ENCODE measurements at places on chromosomes 11 and 22. TPM values are rescaled to one million over a fixed set of nuclear protein-coding genes. Genes with fewer than 3 reads are reported as not detected.
A peak's percentile ranks its signal among the peaks of the same experiment; 100 is the strongest.

- DNase-seq: no peak
Measured at GRCh38 chr11:26231252-26231661, 100.7 kb upstream of the ANO3 start.

- no peak for DNase-seq
Measured at GRCh38 chr22:20863366-20863765, 4.6 kb downstream of the SNAP29 start.

TBC1D22A gene
- total RNA-seq: 66.7 TPM

- no peak for DNase-seq
Measured at GRCh38 chr22:24594569-24595120, 1.8 kb upstream of the LRRC75B start.

PLCB3 gene
- total RNA-seq: 20.8 TPM

CRYBB3 gene
- not detected for total RNA-seq

SAA4 gene
- not detected for total RNA-seq

PARVA gene
- 29.7 TPM for total RNA-seq

GRCh38 chr22:36922711-36923110, 9.3 kb downstream of the CSF2RB start:
- no peak for DNase-seq

PDGFB gene
- 9.6 TPM for total RNA-seq

- no peak for DNase-seq
Measured at GRCh38 chr11:130472434-130472961, 24.1 kb downstream of the ADAMTS15 start.

DNA sequence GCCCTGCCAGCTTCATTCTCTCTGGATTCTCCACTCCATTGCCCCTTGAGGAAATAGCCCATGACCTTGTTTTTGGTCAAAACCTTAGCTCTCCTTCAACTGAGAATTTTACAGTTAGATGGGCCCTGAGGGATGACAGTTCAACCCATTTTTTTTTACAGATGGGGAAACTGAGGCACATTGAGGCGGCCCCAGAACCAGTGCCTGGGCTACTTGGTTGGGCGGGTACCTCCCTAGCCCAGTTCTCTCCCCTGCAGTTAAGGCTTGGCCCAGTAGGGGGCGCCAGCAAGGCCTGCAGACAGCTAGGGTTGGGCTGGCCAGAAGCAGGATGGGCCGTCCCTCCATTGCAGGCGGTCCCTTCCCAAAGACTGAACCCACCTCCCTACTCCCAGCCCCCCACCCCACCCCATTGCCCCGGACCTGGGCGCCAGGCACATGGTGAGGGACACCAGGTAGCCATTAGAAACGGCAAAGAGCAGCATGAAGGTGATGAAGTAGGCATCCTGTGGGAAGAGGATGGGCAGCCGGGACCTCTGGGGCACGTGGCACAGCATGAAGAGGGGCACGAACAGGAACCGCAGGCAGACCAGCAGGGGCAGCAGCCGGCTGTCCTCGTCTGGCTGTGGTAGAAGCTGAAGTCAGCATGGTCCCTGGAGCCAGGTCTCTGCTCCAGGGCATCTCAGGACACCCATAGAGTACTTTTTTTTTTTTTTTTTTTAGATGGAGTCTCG, 7.6 kb downstream of the SLC29A2 start:
- peak; percentile 82 for DNase-seq

GRCh38 chr11:134034496-134035381, 34.1 kb upstream of the JAM3 start:
- DNase-seq: peak; percentile 74

ELMOD1 gene
- not detected for total RNA-seq

MRGPRX4 gene
- not detected for total RNA-seq

DNA sequence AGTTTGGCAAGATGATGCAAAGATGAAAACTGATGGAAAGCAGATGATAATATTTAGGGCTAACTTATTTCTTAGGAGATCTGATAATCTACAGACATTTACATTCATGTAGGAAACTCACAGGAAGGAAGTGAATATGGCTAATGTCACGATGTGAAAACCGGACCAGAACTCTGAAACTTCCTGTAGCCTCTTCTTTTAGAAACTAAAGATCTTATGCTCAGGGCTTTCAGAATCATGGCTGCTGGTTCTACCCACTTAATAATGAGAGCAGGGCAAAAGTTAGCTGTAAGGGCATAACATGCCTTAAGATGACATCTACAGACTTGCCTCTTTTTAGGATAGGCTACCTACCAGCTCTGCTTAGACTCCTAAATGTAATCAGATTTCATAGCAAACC, 15.2 kb downstream of the CPSF7 start:
- no peak for DNase-seq

DNA sequence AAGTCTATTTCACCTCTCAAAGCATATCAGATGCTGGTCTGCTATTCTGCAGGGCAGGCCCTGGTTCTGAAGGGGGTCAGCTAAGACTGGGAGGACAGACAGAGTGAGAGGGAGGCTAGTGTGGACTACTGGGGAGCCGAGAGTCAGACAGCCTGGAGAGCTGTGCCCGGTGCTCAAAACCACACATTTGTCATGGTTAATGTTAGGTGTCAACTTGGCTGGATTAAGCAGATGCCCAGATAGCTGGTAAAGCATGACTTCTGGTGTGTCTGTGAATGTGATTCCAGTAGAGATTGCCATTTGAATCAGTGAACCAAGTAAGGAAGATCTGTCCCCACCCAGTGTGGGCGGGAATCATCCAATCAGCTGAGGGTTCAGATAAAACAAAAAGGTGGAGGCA, 102.6 kb downstream of the SNX19 start:
- DNase-seq: no peak

DNA sequence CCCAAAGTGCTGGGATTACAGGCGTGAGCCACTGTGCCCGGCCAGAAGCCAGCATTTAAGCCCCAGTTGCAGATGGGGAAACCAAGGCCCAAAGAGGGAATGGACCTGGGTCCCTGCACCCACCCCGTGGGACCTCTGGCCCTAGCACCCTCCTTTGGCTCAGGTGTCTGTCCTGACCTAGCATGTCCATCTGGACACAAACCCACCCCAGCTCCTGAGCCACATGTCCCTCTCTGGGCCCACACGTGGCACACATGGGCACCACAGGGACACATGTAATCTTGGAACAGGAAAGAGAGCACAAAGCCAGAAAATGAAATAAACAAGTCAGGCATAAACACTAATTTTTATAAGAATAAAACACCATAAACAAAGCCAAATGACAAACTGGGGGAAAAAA, 9.6 kb downstream of the GGT5 start:
- no peak for DNase-seq

DNA sequence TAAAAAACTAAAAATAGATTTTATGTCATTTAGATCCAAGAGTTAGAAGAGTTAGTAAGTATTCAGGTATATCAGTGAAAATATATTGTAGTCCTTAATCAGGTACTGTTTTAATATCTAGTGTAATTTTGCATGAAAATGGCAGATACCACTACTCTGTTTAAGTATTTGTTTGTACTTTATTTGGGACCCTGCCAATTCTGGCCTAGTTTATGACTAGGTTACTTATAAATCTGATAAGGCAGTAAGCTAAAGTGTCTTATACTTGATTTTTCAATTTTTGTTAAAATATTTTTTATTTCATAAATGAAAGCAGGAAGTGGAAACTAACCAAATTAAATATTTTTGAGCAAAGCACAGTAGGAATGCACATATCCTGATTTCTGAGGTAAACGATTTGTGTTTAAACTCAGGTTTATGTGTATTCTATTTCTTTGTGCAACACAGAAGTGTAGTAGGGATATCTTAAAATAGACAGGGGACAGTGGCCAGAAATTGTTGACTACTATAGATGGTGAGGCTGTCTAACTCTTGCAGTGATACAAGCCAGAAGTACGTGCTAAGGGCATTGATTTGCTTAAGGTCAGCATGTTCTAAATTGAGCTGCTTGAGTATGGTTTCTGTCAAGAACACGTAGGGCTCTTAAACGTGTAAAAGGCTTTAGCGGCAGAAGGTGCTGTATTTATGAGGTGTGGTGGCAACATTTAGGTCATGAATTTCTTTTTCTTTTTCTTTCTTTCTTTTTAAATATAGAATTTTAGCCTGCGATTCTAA, 34.0 kb downstream of the HIPK3 start:
- DNase-seq: no peak

L3MBTL2 gene
- total RNA-seq: 23.5 TPM

MS4A6E gene
- 1.7 TPM for total RNA-seq

GRCh38 chr11:45748801-45749200, 56.1 kb upstream of the SLC35C1 start:
- no peak for DNase-seq

GRCh38 chr11:63837739-63838138, 1.2 kb upstream of the MARK2 start:
- DNase-seq: peak; percentile 81

UBQLNL gene
- 1.2 TPM for total RNA-seq

DNA sequence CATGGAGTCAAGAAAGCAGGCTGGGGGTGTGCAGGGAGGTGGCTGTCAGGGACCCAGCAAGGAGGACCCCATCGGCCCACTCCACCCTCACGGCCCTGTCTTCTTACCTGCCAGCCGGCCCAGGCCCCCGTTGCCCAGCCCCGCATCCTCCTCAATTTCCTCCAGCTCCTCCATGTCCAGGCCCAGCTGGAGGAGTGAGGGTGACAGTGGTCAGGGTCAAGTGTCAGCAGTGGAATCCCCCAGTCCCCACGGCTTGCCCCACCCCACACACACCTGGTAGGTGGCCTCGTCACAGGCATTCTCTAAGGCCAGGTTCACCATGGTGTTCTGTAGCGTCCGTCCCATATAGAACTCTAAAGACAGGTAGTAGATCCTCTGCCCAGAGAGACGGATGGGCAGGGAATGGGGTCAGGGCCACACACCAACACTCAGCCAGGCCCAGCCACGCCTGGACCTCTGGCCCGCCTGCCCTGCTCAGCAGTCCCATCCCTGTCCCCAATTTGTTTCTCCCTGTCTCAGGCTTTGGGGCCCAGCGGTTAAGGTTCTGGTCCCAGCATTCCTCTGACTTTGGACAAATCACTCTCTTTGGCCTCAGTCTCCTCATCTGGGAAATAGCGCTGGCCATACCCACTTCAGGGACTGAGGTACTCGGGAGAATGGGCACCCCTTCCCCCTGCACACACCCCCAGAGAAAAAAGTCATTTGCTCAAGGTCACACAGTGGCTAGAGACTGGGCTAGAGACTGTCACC, 1.3 kb downstream of the PYGM start:
- peak; percentile 59 for DNase-seq

DNA sequence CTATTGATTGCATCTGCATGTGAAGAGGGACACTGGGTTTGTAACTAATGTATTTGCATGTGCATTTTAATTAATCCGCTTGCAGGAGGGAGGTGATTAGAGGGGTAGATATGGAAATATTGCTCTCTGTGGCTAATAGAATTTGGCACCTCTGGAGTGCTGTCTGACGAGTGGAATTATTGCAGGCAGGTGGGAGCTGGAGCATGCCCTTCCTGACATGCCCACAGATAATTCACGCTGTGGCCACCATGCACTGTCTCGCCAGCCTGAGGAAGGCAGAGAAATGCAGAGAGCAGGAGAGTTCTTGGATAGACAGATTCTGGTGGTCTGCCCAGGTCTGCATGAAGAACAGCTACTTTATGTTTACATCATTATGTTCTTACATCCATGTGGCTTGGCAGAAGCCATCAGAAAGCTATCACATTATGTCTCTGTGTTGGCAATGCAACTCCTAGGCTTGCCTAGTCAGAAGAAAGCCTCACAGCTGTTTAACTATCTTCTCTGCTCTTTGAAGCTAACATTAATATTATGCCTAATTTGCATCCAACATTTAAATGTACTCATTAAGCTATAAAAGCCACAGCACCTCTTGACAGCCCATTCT, 89.4 kb upstream of the DRD2 start:
- DNase-seq: no peak

- DNase-seq: peak; percentile 86
Measured at GRCh38 chr11:102390667-102391465, 43.9 kb downstream of the BIRC2 start.

GRCh38 chr11:36763187-36763586, 165.2 kb upstream of the RAG2 start:
- no peak for DNase-seq

GRCh38 chr11:3834664-3835461, 5.9 kb downstream of the RHOG start:
- DNase-seq: peak; percentile 91

DNA sequence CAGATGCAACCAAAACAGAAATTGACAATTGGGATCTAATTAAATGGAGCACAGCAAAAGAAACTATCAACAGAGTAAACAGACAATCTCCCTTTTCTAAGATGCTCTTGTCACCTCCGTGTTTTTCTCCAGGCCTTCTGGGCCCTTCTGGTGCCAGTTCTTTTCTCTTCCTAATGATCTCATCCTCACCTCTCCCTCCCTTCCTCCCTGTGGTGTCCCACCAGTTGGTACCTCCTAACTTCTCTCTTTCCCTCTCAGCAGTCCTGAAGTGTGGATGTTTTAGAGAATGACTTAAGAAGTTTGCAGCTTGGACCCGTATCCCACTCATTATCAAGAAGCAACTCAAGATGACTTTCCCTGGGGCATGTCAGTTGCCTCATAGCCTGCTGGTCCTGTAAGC, 6.4 kb downstream of the APOBEC3H start:
- DNase-seq: no peak

DNA sequence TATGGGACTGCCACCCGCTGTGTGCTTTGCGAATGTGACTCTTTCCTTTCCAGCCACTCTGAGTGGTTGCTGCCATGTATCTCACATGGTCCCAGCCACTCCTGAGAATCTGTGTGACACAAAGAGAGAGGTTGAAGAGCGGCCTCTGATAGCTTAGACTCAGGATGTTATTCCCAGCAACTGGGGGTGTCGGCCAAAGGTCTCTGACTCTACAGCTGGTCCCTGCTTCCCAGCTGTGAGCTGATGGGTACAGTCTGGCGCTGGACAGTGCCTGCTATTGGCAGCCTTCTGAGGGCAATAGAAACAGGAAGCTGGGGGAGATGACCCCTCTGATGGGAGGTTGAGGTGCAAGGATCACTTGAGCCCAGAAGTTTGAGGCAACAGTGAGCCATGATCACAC, 105.1 kb downstream of the RRAS2 start:
- DNase-seq: no peak

ART1 gene
- not detected for total RNA-seq

GRCh38 chr11:112773264-112773663, 188.0 kb upstream of the NCAM1 start:
- DNase-seq: no peak

DNA sequence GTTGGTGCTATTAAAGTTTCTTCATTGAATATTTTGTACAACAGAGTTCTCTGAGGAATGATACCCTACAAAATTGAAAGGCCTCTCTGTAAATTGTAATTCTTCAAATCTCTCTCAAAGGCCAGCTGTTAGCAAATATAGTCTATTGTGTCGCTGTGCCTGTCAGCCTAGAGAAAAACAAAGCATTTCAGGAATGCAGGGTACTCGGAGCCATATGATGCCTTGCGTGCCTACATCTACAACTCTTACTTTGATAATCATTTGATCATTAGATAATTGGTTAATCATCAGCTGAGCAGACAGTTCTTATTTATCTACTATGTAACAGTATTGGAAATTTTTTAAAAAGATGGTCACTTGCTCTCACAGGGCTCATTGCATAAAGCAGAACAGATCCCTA, 67.3 kb downstream of the RNF169 start:
- DNase-seq: no peak

DNA sequence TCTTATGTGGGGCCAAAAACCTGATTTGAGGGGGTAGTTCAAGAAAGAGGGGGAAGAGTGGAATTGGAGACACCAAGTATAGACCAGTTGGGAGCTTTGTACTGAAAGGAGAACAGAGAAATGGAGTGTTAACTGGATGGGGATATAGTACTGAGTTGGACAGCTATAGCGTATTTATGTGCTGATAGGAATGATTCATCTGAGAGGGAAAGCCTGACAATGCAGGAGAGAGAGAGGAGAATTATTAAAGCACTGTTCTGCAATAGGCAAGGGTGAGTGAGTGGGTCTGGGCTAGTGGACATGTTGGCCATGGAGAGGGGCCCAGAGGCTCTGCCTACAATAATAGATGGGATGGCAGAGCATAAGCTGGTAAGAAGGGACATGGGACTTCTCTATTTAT, 52.9 kb upstream of the PITPNB start:
- no peak for DNase-seq
